Pons (tissue), 1 donor: ENCODE measurements at places on chromosomes 5 and 9.
A peak's percentile ranks its signal among the peaks of the same experiment; 100 is the strongest.

DNA sequence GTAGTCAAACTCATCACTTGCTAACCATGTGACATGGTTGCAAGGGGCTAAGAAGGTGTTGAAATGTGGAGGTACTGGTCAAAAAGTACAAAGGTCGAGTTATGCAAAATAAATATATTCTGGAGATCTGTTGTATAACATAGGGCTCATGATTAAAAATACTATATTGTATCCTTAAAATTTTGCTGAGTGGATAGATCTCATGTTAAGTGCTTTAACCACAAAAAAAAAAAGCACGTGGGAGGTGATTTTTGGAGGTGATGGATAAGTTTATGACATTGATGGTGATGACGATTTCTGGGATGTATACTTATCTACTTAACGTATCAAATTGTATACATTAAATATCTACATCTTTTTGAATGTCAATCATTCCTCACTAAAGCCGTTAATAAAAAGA lies 96.2 kb upstream of the PAPPA start:
- no peak for DNase-seq

DNA sequence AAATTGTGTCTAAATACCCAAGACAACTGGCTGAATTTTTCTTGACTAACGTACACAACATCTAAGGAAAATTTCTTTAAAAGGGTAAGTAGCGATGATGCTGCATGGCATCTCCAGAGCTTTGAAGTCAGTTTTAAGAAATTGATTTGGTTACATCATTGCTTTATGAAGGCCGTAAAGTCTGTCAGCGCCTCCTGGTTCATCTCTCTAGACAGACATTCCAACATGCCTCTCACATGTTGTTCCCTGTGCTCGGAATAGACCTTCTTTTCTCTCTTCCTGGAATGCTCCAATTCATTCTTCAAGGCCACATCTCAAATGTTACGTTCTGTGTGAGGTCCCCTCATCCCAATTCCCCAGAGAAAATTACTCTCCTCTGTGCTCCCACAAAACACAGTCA lies 108.7 kb upstream of the SSBP2 start:
- no peak for DNase-seq

- no peak for DNase-seq
Observed at GRCh38 chr5:169022718-169023117, 278.2 kb downstream of the SLIT3 start.

- DNase-seq = peak; percentile 90
Observed at GRCh38 chr5:72510610-72511181, 3.5 kb upstream of the ZNF366 start.

DNA sequence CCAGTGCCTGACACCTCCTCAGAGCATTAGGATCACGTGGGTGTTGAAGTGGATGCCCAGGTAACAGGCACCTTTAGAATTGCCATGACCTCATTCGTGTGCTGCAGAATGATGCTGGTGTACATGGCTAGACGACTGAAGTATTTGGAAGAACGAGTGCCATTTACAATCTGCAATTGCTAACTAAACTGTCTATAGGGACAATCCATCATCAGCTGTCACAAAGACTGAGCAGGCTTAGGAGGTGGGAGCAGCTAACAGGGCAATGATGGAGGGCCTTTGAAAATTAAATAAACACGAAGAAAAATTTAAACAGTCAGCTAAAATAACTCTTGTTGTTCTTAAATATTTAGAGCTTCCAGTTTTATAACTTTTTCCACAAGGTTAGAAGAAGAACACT lies 375.8 kb downstream of the GADD45G start:
- no peak for DNase-seq

DNA sequence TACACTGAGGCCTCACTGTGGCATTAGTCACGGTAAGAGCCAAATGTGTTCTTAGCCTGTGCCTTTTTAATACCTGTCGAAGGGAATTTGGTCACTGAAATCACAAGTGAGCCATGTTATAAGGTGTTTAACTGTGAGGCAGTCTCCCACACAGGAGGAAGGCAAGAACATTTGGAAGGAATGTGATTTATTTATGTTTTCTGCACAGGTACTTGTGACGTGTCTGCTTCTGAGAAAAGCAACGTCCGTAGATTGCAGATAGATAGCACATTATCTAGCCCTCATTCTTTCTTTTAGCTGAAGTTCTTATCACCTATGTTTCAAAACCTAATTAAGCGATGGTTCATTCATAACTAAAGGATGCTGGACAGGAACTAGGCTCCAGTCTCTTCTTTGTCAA lies 19.0 kb upstream of the SMARCA2 start:
- no peak for DNase-seq

- DNase-seq = peak; percentile 76
Observed at GRCh38 chr5:115415143-115415491, 118.7 kb upstream of the CCDC112 start.

- DNase-seq = no peak
Observed at GRCh38 chr5:168005093-168005492, 286.4 kb upstream of the WWC1 start.

DNA sequence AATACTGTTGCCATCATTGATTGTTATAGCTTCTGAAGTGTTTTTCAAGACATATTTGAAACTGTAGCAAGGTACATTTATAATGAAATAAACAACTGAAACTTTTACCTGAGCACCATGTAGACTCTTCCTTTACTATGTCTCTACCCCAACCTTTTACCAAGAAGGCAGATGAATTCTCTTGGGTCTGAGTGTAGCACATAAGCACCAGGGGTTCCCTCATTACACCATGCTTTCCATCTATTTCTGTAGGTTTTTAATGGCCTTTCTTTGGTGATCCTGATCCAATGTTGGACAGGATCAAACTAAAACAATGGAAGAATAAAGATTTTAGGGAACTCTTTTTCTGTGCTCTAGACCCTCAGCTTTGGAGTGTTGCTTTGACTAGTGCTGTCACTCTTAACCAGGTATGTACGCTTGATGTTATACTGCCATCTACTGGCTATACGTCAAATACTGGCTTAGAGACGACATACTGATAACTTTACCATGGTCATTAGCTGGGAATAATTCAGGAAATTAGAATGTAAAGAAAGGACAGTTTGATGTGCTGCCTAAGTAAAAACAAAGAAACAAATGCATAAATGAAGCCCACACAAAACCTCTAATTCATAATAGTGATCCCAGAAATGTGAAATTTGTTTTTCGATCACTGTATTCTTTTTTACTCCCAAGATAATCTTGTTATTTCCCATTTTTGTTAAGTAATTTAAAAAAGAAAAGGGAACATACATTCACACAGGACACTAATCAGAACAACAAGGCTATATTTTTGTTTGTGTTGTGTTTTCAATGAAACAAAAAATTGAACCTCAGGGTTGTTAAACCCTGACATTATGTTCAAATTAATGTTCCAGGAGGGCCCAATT lies 30.7 kb downstream of the IFNW1 start:
- peak; percentile 89 for DNase-seq

GRCh38 chr5:153081385-153081784 lies 409.1 kb upstream of the GRIA1 start:
- DNase-seq = no peak

DNA sequence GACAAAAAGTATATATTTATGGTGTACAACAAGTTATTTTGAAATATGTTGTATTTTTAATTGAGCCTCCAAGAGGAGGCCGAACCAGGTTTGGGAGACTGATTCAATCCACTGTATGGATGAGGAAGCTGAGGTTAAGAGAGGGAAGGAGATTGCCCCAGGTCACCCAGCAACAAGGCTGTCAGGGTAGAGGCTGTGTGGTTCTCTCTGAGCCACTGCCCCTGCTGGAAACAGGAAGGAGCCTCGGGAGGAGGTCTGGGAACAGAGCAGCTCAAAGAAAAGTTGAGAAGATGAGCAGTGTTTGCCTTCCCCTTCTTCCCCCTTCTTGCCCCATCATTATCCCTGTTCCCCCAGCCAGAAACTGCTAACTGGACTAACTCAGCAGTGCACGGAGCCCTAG lies 6.6 kb upstream of the FAT2 start:
- no peak for DNase-seq

DNA sequence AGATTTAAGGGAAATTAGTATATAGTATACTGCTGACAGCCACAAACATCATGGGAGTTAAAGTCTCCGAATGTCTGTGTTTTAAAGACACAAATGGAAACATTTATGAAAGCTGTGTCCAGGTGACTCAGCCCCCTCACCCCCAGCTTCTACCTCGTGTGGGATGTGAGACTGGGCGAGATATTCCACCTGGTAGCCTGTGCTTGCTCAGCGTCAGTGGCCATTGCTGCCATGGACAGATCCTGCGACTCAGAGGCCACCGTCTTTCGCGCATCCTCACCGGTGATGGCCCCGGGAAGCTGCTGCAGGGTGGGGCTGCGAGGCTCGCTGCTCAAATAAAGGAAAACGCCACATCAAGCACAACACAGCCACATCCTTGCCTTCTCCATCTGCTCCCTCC lies 31.2 kb upstream of the EXOC3 start:
- DNase-seq = no peak

DNA sequence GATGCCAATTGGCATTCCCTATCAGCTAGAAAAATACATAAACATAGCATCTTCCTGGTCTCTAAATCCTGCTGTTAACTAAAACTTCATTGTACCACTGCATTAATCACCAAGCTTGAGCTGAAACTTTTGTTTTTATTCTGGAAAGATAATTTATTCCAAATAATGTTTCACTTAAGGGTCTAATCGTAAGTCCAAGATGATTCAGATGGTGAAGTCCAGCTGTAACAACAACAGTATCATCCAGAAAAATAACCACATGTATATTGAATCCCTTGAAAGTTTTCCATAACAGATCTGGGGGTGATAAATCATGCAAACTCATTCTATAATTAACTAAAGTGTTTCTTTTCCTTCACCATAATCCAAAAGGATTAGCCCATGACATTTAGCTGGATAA lies 23.9 kb downstream of the RORB start:
- DNase-seq = no peak

- peak; percentile 40 for DNase-seq
Observed at GRCh38 chr5:114418176-114419066, 56.6 kb downstream of the KCNN2 start.

GRCh38 chr5:55584398-55585205 lies 49.8 kb upstream of the PLPP1 start:
- DNase-seq = no peak

DNA sequence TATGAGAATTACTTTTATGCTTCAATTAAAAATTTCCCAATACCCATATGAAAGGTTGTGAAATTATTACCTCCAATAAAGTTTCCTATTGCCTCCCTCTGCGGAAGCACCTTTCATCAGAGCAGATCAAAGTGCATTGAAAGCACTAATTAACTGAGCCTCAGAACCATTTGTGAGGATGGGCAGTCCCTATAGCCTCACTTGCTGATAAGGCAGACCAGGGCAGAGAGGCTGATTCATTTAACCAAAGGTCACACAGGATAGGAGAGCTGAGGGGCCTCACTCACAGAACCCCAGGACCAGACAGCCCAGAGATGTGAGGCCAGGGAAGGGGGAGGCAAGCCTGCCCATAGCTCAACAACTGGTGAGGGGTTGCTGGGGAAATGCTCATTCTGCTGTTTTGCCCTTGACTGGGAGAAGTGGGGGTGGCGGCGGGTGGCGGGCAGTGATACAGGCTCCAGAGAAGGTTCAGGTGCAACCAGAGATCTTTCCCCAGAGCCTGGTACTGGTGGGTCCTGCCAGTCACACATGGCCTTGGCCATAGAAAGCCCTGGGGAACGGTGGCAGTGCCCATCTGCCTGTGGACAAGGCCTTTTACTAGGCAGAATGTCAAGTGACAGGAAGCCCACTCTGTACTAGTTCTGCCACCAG lies 57.9 kb downstream of the MACROH2A1 start:
- no peak for DNase-seq

- DNase-seq = no peak
Observed at GRCh38 chr9:3698531-3698930, 172.7 kb upstream of the RFX3 start.

DNA sequence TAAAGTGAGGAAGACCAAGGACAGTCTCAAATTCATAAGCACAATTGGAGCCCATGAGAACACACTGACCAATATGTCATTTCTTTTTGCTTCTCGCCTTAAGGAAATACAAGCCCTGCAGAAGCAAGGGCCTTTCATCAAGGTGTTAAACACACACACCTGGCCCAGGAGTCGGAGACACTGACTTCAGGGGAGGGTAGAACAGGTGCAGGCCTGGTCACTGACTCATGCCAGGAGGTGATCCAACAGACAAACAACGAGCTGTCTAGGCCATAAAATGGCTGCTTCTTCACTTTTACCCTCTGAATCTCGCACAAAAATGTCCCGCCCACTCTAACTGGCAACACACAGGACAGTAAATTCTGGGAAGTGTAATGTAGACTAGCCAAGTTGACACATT lies 62.7 kb downstream of the RGMB start:
- no peak for DNase-seq

DNA sequence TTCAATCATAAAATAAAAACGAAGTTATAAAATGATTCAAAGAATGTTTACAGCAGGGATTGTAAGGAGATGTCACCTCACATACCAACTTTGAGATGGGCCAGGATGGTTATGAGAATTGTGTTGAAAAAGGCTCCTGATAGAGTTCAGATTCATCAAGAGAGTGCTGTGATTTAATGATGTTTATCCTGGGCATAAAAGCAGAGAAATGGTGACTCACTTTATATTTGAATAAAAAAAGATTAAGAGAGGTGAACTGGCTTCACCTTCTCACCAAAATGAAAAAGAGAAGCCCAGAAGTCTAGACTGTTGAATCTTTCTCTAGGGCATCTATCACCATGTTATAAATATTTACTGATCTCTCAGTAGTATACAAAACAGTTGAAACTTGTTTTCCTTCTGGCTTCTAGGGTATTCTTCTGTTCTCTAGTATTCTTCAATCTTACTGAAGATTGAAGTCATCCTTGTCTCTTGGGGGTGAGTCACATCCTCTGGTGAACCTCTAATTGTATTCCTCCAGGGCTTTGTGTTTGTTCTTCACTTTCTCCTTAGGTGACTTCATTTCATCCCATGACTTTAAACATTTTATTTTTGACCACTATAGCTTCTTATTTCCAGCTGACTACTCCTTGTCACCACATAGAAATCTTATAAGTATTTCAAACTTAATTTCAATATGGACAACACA lies 1237.3 kb upstream of the C9orf72 start:
- DNase-seq = no peak

GRCh38 chr9:4886698-4887097 lies 94.0 kb downstream of the RCL1 start:
- no peak for DNase-seq

- no peak for DNase-seq
Observed at GRCh38 chr5:72184408-72184807, 77.1 kb downstream of the MAP1B start.

DNA sequence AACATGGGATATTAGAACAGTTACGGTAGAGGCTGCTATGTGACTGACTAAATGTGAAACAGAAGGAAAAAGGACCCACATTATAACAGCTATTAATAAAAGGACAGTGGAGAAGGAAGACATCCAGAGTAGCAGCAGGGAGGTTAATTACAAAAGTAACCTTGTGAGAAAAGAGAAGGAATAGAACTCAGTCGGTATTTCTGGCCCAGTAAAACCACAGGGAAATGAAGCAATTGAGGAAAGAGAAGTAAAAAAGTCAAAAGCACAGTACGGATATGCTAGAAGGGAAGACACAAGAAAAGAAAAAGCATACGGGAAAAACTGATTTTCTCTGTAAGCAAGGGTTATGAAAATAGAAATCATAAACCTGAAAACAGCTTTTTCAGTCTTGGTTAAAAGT lies 164.7 kb downstream of the RFX3 start:
- peak; percentile 48 for DNase-seq
